Occipital lobe (tissue), 3 donors: ENCODE measurements at places on chromosomes 12 and 14.

DNA sequence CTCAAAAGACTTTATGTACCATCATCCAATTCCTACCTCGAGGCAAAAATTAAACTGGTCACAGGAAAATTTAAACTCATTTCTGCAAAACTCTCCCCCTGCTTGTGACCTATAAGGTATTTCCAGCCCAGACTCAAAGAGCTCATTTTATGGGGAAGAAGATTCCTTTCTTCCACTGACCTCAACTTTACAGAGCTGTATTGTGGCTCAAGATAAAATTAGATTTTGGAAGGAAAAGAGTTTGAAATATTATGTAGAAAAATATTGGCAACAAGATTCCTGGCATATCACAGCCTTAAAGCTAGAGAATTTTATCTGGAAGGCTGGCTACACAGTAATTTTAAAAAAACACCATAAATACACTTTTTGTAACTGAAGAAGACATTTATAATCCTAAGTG, 91.7 kb downstream of the STXBP6 start:
- DNase-seq: no peak

GRCh38 chr14:32977913-32978312, 39.2 kb downstream of the NPAS3 start:
- no peak for DNase-seq

GRCh38 chr12:3976351-3976938, 103.2 kb upstream of the PARP11 start:
- DNase-seq: no peak

GRCh38 chr14:86153480-86153879, 623.5 kb downstream of the FLRT2 start:
- no peak for DNase-seq

DNA sequence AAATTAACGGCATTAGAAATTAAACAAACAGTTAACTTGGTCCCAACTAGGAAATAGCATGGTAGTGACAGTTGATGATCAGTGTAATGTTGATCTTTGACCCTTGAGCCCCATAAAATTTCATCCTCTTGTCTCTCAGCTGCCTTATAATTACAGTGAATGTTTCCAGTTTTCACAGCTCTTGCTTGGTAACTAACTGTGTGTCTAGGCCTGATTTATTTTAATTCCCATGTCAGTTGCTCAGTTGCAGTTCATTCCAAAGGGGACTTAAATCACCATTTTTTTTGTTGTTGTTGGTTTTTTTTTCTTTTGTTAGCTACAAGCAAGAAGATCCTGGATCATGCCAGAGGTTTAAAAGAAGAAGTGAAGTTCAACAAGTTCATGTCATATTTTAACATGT, 1883.7 kb upstream of the FLRT2 start:
- no peak for DNase-seq

DNA sequence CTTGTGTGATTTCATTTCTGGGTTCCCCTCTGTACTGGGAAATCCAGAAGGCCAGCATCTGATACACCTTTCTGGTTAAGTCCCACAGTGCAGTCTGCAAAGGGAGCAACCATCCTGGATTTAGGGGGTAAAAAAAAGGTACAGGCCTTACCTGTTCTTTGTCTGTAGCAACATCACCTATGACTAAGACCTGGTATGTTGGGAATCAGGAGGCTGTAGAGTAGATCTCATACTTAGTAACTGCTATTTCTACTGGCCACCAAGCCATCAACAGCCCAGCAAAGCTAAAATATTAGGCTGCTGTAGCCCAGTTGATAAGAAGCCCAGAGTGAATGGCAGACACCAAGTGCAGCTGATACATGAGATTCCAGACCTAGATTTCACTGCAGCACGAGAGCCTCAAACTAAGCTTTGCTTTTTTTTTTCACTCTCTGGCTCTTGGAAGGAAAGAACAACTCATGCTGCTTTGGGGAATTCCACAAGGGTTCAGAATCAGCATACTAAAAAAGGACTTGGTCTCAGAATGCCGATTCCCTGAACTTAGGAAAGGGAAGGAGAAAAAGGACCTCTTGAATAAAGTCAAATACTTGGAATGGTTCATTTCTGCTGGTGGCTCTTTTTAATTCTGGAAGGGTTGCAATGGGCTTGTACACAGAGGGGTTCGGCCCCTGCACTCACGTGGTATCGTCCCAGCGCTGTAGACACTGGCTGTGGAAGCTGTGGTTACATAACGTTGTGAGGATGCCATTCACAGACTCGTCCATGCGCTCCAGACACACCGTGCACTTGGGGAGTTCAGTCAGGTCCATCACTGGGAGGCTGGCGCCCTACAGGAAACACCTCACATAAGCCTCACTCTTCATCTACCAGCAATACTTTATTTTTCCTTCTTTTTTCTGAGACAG, 20.5 kb downstream of the BRAP start:
- peak; percentile 6 for DNase-seq

- DNase-seq: peak; percentile 33
Observed at GRCh38 chr12:124463341-124463921, 104.0 kb downstream of the NCOR2 start.
